Osteoblast (primary cell): ENCODE measurements at places on chromosomes 7 and 10. TPM values are rescaled to one million over a fixed set of nuclear protein-coding genes. Genes with fewer than 3 reads are reported as not detected.

DNA sequence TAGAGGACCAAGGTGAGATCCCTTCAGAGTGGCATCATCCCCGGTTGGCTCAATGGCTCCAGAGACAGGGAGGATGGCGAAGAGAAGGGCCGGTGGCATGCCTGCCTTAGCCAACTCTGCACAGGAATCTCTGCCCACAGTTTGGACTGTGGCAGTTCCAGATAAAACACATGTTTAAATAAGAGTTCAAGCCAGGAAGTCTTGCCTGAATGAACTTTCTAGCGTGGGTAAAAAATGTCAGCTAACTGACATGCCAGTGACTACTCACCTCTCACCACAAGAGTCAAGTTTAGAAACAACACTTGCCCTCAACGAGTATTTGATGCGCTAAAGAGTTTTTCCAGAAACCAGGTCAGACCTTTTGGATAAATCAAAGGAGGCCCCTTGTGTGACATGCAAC lies 3.0 kb downstream of the NOD1 start:
- DNase-seq, result no peak
- H3K36me3 ChIP-seq, result no peaks in the 10 kb centered on the region
- peak overlapping the region; percentile 99 for H3K27ac ChIP-seq
- peaks cover 71% of the 10 kb centered on the region for H3K4me1 ChIP-seq
- no peak overlapping the region for H3K4me3 ChIP-seq
- H3K27me3 ChIP-seq, result no peaks in the 10 kb centered on the region

DNA sequence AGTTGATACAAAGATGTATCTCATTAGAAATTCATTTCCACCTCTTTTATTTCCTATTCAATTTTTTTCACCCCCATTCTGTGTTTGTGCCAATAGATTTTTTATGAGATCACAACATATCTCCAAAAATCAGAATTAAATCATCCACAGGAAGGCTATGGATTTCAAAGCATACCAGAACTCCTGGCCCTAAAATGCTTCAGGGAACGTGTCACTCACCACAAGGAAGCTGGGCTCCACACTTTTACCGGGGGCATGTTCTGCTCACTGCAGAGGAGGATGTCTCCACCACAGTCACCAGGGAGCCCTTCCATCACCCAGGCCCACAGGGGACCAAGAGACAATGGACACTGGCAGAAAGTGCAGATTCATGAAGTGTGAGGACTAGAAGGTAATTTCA lies 456.8 kb downstream of the KCNMA1 start:
- no peak overlapping the region for H3K27ac ChIP-seq
- DNase-seq, result no peak
- H3K4me1 ChIP-seq, result peaks cover 21% of the 10 kb centered on the region
- H3K36me3 ChIP-seq, result no peaks in the 10 kb centered on the region

- peaks cover 14% of the 10 kb centered on the region for H3K4me1 ChIP-seq
- no peak overlapping the region for H3K4me3 ChIP-seq
- DNase-seq, result no peak
- no peaks in the 10 kb centered on the region for H3K27me3 ChIP-seq
Observed at GRCh38 chr7:94266238-94266644, 128.5 kb upstream of the COL1A2 start.

GRCh38 chr10:86486856-86487255 lies 34.7 kb downstream of the WAPL start:
- H3K27me3 ChIP-seq, result no peaks in the 10 kb centered on the region
- H3K4me1 ChIP-seq, result no peaks in the 10 kb centered on the region
- no peak overlapping the region for H3K4me3 ChIP-seq

GRCh38 chr10:70197235-70197945 lies 27.1 kb upstream of the SAR1A start:
- H3K27me3 ChIP-seq, result no peaks in the 10 kb centered on the region
- H3K4me3 ChIP-seq, result no peak overlapping the region

GRCh38 chr7:11480143-11480542 lies 351.9 kb downstream of the THSD7A start:
- H3K27me3 ChIP-seq, result no peaks in the 10 kb centered on the region
- H3K27ac ChIP-seq, result no peak overlapping the region
- no peaks in the 10 kb centered on the region for H3K36me3 ChIP-seq
- no peaks in the 10 kb centered on the region for H3K4me1 ChIP-seq
- no peak overlapping the region for H3K4me3 ChIP-seq

DNA sequence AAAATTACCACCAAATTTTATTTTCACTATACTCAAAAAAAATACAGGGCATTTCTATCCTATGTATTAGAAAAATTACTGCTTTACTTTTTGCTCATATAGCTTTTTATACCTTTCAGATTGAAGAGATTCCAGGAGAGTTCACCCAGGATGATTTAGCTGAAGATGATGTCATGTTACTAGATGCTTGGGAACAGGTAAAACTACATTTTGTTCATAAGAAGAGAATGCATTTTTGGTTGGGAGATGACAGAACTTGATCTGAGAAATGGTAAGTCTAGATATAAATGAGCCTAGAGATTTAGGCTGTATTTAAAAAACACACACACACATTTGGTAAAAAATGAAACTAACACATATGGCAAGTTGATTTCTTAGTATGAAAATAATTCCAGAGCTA lies 38.1 kb upstream of the ARL4A start:
- H3K4me1 ChIP-seq, result peaks cover 20% of the 10 kb centered on the region
- no peaks in the 10 kb centered on the region for H3K27me3 ChIP-seq
- no peak overlapping the region for H3K4me3 ChIP-seq
- no peak for DNase-seq
- H3K36me3 ChIP-seq, result no peaks in the 10 kb centered on the region

CFTR gene
- not detected in 2 replicates for total RNA-seq

AKR1C2 gene
- total RNA-seq, result 38.6 and 46.0 TPM in 2 replicates

GRID1 gene
- total RNA-seq, result under 0.01 TPM in 1 of 2 replicates, not detected in the other

ARHGAP22 gene
- 45.6 and 50.1 TPM in 2 replicates for total RNA-seq
